ENCODE measurements at places on chromosomes 13 and 19.

DNA sequence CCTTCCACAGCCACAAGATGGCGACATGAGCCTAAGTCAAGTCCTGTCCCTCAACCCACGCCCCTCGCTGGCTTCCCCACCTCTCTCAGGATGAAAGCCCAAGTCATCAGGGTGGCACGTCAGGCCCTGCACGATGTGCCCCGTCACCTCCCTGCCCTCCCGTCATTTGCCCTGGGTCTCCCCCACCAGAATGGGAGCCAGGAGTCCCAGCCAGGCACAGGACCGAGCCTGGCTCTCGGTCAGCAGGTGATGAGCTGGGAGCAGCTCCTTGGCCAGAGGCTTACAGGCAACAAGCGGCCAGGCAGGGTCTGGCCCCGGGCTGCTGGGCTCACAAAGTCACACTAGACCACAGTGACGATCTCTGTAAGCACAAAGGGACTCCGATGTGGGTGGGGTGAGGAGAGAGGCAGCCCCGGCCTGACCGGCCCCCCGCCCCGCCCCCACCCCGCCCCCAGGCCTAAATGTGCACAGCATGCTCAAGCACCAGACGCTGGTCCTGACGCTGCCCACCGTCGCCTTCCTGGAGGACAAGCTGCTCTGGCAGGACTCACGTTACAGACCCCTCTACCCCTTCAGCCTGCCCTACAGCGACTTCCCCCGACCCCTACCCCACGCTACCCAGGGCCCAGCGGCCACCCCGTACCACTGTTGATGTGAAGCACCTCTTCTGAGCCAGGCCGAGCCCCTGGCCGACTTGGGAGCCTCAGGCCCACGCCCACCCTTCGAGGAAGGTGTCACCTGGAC is 7.3 kb downstream of the MRPL4 start:
- peak; percentile 72 for DNase-seq

DNA sequence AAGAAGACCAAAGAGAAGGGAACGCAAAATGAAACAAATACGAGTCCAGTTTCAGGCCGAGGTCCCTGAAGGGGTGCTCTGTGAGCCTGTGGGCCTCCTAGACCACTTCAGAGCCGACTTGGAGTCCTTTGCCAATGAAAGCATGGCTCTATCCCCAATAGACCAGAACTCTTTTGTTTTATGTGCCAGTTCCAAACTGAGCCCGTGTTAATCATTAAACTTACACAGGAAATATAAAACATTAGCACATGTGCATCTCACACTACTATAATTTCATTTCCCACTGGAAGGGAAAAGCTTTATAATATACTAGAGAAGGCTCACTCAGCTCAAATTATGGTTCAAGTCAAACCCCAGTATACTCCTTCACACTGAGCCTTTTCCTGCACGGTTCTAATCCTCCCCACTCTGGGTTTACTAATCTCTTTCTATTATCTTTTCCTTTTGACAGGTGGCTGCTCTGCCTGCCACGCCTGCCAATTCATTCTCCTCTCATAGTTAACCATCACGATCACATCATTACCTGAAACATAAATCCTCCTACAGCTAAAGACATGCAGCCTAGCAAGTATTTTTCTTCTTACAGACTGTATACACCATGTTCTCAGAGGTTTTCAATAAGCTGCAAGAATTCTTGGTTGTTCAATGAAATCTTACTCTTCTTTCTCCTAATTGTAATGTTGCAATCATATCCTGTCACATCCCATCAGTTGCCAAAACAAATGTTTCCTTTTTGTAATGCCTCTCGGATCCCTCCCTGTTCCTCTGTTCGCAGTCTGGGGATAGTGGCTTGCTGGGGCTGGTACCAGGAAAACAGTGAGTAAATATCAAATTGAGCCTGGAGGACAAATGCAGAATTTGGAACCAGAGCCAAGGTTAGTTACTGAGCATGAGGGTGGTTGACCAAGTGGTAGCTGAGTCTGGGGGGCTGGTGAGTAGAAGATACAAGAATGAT is 18.8 kb upstream of the WASF3 start:
- no peak for DNase-seq

GRCh38 chr19:17604372-17605025 is 49.0 kb downstream of the COLGALT1 start:
- DNase-seq = no peak

GRCh38 chr13:40550130-40550529 is 116.3 kb downstream of the FOXO1 start:
- no peak for DNase-seq

GRCh38 chr13:85853161-85853894 is 54.1 kb upstream of the SLITRK6 start:
- no peak for DNase-seq

DNA sequence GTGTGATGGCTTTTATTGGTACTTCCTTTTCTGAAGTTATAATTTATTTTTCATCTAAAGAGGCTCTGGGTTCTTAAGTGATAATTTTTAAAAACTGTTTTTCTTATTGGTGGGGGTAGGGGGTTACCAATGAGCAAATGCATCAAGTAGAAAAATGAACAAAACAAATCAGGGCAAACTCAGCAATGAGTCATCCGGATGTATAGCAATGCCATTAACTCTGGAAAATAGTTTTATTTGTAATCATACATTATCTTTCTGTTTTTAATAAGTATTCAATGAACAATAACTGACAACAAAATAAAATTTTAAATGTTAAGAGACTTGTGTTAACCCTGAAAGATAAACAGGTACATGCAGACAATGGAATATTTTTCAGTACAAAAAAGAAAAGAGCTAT is 67.6 kb downstream of the UFM1 start:
- DNase-seq = no peak

GRCh38 chr13:53104136-53104535 is 75.5 kb downstream of the OLFM4 start:
- no peak for DNase-seq

DNA sequence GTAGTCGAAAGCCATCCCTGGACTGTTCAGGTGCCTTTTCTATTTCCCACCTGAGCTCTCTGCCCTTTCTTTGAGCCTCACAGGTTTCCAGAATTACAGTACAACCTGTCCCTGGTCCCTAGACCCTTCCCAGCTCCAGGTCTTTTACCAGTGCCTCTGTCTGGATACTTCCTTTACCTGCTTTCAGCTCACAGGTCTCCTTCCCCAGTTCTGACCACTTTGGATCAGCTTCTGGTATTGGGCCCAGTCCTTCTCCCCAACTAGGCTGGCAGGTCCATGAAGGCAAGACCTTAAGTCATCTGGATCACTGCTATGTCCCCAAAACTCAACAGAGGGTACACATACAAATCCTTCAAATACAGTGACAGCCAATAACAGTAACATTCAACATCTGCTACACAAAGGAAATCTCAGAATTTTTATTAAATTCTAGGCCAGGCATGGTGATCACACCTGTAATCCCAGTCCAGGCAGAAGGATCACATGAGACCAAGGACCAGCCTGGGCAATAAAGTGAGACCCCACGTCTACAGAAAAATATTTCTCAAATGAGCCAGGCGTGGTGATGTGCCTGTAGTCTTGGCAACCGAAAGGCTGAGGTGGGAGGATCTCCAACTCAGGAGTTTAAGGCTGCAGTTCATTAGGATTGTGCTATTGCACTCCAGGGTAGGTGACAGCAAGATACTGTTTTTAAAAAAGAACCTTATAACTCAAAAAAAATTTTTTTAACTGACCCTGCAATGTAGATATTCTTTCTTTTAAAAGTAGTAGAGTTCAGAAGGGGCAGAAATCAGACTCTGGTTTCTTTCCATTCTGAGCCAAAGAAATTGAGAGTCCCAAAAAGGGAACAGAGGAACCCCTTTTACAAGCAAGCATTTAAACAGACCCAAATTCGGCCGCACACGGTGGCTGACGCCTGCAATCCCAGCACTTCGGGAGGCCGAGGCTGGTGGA is 1.3 kb downstream of the RPS16 start:
- DNase-seq = no peak

All from stimulated activated naive CD4-positive, alpha-beta T cell (primary cell).